ENCODE measurements at places on chromosomes 3 and 15.

- DNase-seq = no peak
These were observed 110.2 kb upstream of the EPHA3 start for GRCh38 chr3:88997260-88997659.

DNA sequence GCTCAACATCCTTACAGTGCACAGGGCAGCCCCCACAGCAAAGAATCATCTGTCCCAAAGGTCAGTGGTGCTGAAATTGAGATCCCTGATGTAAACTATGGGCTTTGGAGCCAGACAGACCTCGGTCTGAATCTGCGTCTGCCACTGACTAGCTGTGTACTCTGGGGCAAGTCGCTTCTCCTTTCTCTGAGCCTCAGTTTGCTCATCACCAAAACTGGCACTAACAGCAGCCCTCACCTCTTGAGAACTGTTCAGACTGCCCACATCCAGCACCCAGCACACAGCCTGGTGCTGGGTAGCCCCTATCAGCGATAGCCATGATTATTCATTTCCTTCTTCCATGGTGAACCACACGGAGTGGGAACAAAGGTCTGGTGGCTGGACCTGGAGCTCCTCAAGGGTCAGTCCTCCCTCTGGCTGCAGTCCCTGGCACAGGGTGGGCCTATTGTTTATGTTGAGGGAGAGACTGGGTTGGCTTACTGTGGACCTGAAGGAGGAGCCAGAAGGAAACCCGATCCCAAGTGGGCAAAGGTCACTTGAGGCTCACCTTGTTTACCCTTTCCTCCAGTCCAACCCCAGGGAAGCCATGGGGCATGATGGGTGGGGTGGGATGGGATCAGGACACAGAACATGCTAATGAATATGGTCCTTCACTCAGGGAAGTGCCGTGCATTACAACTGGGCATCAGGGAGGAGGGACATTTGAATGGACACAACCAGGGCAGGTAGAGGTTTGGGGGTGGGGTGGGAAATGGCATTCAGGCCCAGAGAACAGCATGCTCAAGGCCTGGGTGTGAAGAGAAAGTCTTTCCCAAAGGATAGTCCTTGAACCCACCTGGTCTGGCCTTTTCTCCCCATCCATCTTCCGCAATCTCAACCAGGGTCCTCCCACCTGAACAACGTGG is 1.6 kb upstream of the PRKCD start:
- DNase-seq = no peak

GRCh38 chr3:147758771-147759170 is 349.6 kb downstream of the ZIC1 start:
- peak; percentile 18 for DNase-seq

GRCh38 chr15:99504071-99504822 is 61.5 kb upstream of the MEF2A start:
- no peak for DNase-seq

DNA sequence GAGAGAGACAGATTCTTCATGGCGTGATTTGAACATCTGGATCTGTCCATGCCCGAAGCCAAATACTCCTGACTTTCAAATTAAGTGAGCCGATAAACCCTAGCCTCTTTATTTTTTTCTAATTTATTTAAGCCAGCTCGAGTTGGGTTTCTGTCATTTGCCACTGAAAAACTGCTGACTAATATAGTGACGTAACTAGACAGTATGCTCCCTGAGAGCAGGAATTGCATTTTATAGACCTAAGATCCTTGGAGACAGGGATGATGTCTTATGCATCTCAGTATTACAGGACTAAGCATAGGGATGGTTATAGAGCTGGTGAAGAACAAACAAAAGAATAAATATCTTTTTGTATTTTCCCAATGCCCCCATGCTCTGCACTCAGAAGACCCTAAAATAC is 4.6 kb downstream of the LHFPL4 start:
- DNase-seq = no peak

DNA sequence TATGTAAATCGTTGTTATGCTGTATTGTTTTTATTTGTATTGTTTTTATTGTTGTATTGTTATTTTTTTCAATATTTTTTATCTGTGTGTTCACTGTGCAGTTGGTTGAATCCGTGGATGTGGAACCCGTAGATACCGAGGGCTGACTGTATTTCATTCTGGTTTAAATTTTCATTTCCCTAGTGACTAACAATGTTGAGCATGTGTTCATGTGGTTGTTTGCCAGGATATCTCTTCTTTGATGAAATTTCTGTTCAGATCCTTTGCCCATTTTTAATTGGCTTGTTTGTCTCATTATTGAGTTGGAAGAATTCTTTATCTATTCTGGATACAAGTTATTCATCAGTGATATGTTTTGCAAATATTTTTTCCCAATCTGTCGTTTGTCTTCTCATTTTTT is 29.7 kb downstream of the STOML1 start:
- DNase-seq = no peak

GRCh38 chr15:92541291-92542200 is 114.0 kb downstream of the FAM174B start:
- DNase-seq = peak; percentile 8

DNA sequence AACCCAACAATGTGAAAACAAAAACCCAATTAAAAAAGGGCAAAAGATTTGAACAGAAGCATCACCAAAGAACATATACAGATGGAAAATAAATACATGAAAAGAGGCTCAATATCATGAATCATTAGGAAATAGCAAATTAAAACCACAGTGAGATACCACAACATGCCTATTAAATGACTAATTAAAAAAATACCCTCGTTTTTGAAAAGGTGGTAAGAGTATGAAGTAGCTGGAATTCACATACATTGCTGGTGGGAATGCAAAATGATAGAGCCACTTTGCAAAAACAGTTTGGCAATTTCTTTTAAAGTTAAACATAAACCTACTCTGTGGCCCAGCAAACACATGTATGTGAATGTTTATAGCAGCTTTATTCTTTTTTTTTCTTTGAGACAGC is 75.8 kb downstream of the B3GNT5 start:
- DNase-seq = peak; percentile 42

DNA sequence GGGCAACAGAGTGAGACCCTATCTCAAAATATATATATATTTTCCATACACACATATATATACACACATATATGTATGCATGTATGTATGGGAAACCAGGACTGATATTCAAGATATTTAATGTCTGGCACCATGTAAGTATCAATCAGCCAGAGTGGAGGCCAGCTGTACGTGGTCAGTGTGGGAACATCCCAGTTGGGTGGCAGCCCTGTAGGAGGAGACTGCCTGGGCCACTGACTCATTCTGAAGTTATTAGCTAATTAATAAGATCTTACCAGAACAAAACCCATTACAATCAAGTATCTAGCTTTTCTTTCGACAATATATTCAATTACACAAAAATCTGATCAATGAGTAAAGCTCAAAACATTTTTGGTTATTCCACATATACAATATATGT is 85.1 kb upstream of the OCA2 start:
- peak; percentile 46 for DNase-seq

GRCh38 chr3:13613343-13614190 is 64.6 kb downstream of the FBLN2 start:
- DNase-seq = no peak

DNA sequence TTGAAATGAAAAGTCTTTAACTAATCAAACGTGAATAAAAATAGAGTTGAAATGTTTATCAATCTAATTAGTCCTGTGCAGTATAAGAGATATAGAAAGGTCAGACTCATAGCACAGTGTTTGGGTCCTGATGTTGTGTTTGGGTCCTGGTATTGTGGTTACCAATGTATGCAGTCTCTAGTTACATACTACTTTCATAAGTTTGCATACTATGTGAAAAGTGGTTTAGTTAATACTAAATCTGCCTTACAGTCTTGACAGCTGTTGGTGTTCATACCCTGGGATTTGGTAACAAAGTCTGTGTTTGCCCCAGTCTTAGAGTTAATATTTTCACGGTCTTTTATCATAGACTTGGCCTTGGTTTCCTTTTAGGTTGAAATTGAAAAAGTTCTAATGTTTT is 41.7 kb downstream of the KIF15 start:
- DNase-seq = no peak

DNA sequence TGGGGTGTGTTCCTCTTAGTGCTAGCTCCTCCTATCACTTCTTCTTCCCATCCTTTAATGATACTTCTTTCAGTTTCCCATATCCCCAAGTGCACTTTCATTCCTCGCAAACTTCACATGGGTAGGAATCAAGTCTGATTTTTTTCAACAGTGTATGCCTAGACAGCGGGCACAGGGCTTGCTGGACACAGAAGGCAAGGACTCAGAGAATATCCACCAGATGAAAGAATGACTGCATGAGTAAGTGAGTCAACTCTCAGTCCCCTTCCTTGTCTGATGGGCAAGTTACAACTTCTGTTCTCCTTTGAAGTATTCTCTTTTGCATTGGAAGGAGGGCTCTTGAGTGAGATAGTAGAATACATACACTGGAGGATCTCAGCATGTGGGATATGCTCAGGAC is 3.1 kb upstream of the SQOR start:
- DNase-seq = no peak

- DNase-seq = peak; percentile 99
These were observed 36.6 kb downstream of the ATP6V1A start for GRCh38 chr3:113783463-113783862.

DNA sequence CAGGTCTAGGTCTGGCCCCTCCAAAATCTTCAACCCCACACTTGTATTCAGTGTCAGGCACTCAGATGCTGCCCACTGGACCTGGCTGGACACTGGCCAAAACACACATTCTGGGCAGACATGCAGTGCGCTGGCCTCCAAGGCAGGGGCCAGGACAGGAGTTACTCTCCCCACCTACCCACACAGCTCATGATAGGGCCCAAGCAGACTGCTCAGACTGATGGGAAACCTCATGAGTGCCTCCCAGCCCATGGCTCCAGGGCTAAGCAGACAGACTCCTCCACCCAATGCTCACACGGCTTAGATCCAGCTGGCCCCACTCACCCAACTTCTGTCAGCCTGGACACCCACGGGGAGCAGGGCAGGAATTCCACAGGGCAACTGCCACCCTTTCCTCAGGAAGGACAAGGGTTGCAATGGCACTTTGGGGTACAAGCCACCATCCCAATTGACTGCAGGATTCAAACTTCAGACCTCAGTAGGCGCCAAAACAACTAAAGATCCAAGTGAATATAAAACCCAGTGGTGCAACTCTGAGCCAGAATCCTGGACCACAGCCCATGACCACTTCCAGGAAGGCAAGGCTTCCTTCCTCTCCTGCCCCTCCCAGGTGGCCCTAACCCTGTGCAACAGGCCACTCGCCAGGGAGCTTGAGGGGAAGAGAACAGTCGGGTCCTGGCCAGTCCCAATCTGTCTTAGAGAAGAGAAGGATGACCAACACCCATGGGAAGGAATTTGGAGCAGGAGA is 1.4 kb downstream of the LTF start:
- DNase-seq = no peak

- DNase-seq = no peak
These were observed 1.5 kb downstream of the CMTM6 start for GRCh38 chr3:32500880-32501782.

DNA sequence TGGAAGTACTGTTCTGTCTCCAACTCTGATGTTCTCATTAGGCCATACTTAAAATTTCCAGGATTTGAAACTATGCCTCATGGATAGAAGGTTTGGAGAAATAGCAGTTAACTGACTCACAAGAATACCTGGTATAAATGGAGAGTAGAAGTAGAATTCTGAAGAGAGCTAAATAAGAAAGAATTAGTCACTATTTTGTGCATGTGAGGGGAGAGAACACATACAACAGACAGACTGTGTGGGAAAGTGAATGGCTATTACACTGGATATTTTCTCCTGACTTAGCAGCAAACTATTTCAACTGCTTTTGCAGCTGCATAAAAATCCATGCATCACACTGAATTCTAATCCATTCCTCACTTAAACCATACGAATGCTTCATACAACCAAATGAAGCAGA is 71.3 kb downstream of the C3orf70 start:
- peak; percentile 20 for DNase-seq

DNA sequence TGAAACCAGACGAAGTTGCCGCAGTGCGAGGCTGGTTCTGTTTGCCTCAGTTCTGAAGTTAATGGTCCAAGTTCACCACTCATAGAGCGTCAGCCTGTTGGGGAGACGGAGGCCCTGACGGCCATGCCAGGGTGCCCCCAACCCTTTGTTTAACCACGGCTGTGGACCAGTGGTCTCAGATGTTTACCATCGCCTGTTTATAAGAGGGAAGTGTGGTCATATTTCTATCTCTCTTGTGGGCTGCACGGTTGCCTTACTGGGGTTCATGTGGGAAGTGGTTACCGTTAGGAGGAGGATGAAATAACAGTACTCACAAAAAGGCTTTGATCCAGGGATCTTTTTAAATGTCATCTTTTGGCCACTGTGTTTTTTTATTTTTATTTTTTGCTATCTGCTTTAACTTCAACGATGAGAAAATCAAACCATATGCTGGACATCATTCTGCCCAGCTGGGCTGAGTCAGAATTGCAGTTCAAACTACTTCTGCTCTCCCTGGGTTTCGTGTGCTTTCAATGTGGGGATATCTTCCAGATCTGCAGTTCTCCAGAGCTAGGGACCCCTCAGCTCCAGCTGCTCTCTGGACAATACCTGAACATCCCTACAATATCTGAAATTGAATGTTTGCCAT is 17.8 kb downstream of the SMAD3 start:
- no peak for DNase-seq

- no peak for DNase-seq
These were observed 40.6 kb downstream of the CHDH start for GRCh38 chr3:53805463-53806159.

- DNase-seq = no peak
These were observed 852.4 kb downstream of the TUSC7 start for GRCh38 chr3:117562000-117562399.

- DNase-seq = no peak
These were observed 22.3 kb downstream of the IFT80 start for GRCh38 chr3:160376681-160377080.

- no peak for DNase-seq
These were observed 311.5 kb downstream of the SV2B start for GRCh38 chr15:91411586-91411985.

GRCh38 chr3:131775650-131776049 is 259.2 kb downstream of the CPNE4 start:
- DNase-seq = no peak

DNA sequence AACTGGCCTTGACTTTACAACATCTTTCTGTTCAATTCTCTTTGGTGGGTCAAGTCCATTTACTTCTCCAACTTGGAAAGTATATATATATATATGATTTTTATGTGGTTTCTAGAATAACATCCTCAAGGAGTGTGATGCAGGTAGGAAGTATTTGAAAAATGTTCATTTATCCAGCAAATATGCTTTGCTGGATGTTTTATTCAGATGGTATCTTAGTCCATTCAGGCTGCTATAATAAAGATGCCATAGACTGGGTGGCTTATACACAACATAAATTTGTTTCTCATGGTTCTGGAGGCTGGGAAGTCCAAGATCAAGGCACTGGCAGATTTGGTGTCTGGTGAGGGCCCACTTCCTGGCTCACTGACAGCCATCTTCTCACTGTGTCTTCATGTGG is 168.7 kb upstream of the RASGRP1 start:
- DNase-seq = peak; percentile 55

DNA sequence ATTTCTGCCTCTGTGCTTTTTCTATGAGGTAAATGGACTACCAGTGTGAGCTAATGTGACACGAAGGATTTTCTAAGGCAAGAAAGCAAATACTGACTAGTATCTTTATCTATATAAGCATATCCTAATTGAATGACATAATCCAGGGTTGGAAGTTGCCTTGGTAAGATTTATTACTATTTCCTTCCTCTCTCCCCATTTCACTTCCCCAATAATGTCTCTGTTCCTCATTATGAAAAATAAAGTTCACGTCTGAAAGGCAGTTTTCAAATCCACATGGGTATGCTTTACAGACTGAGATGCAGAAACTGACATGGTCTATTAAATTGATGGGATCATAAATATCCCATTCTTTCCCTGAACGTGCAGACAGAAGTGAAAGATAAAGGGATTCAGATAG is 86.0 kb downstream of the DTWD1 start:
- DNase-seq = peak; percentile 3

All from EH (cell line).